ENCODE measurements at places on chromosomes 2 and 18.

DNA sequence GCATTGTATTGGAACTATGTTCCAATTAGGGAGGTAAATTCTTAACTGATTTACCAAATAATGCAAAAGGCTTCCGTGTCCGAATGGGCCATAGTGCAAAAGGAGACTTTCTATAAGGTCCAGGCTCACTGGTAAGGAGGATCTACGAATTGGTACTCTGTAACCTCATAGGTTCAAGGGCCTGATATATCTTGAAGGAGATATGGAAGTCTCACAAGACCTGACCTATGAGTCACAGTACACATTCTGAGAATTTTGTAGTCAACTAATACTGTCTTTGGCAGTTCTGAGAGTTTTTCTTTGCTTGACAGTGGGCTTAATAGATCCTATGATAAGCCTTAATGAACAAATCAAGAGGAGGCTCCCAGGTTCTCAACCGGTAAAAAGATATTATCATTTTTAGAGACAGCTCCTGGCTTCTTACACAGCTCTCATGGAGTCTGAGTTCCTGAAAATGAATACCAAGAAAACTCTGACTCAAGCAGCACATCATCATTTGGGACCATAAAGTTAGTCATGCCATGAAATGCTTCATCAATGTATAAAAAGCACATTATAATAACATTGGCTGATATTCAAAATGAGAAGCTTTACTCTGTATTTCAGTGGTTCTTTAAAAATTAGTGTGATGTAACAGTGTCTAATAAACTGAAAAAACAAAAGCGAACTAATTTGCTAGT is 1275.2 kb upstream of the CRIM1 start:
- no peak for DNase-seq

GRCh38 chr18:68568364-68569155 is 146.3 kb downstream of the TMX3 start:
- DNase-seq = no peak

GRCh38 chr18:9906481-9906880 is 7.3 kb upstream of the VAPA start:
- DNase-seq = no peak

- DNase-seq = no peak
Measured at GRCh38 chr2:168534926-168535325, 78.9 kb downstream of the CERS6 start.

GRCh38 chr2:239927424-239927981 is 97.6 kb downstream of the NDUFA10 start:
- DNase-seq = peak; percentile 14

DNA sequence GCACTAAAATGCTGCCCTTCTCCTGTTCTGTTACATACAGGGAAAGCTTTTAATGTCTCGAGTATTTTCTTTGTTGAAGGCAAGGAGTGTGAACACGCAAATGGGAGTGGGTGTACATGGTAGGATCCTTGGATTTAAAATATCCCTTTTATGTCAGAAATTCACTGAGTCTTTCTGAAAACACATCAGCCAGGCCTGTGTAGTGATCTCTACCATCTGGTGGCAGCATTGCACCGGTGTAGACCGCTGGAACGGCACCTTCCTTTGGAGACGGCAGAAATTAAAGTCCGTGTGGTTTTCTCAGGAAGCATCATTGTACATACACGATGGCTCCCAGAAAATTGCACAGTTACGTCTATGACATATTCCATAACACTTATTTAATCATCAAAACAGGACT is 515.8 kb downstream of the GALR1 start:
- no peak for DNase-seq

GRCh38 chr18:47777626-47778025 is 152.8 kb downstream of the SMAD2 start:
- DNase-seq = no peak

GRCh38 chr2:205739620-205740019 is 57.3 kb downstream of the NRP2 start:
- DNase-seq = no peak

GRCh38 chr2:68371581-68371980 is 6.5 kb downstream of the PLEK start:
- DNase-seq = no peak

- no peak for DNase-seq
Measured at GRCh38 chr2:54680397-54681041, 42.9 kb upstream of the EML6 start.

- DNase-seq = no peak
Measured at GRCh38 chr2:134668821-134669220, 50.0 kb downstream of the TMEM163 start.

- no peak for DNase-seq
Measured at GRCh38 chr2:230043025-230043424, 25.7 kb downstream of the SLC16A14 start.

DNA sequence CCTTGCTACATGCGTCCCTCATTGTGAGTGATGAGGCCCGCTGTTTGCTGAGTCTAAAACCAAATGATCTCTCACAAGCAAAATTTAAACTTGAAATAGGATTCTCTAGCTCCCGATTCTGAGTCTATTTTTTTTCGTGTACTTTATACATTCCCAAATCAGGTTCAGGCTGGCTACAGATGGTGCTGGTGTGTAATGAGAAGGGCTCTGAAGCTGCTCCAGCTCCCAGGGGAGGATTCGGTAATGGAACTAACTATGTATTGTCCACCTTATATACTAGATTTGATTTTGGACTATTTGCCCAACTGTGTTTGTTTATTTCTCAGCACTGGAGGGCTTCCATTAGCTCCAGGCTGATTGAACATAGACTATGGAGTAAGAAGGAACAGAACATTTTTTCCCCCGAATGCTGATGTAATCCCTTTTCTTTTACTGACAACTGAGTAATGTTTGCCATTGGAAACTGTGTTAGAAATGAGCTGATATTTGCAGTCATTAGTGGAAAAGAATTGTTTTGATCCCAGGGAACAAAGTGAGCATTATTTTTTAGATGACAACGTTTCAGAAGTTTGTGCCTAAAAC is 274.0 kb upstream of the FIGN start:
- DNase-seq = no peak

GRCh38 chr2:241888641-241889040 is 19.1 kb downstream of the RTP5 start:
- DNase-seq = no peak

- DNase-seq = no peak
Measured at GRCh38 chr2:46347648-46348280, 50.6 kb downstream of the EPAS1 start.

DNA sequence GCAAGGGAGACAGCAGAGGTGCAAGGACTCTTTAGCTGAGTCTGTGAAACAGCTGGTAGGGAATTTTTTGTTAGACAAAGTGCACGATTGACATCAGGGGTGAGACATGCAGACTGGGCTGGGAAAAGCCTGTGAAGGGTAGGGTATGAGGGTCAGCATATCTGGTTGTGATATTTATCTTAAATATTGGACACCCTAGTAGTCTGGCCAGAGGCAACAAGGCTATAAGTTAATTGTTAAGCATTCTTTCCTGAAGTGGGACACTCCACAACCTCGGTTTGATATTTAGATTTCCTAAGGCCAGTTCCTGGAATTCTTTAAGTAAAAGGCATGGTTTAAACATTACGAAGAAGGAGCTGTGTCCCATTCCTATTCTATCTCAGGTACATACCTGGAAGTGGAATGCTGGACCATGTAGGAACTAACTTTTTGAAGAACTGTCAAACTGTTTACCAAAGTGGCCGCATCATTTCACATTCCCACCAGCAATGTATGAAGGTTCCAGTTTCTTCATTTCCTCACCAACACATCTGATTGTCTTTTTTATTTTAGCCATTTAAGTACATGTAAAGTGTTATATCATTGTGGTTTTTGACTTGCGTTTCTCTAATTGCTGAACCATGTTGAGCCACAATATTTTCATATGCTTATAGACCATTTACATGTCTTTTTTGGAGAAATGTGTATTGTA is 22.5 kb downstream of the EHBP1 start:
- DNase-seq = no peak

DNA sequence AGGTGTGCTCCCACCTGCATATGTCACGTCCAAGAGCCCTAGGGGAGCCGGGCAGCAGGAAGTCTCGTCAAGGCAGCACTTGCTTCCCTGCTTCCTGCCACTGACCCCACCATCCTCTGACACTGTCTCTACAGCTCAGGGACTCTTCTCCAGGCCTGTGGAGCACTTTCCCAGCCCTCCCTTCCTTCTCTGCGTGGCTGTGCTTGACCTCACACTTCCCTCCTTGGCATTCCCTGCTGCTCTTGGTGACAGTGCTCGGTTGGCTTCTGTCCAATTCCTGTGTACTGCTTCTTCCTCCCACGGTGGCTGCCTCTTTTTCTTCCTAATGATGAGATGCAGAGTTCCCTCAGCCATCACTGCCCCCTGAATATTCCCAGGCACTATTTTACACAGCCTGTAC is 2.8 kb downstream of the CIDEA start:
- DNase-seq = no peak

All from left ventricle myocardium inferior (tissue), 1 donor.